ENCODE measurements at places on chromosomes 4 and X. TPM values are rescaled to one million over a fixed set of nuclear protein-coding genes. Genes with fewer than 3 reads are reported as not detected.

PLCXD1 gene
- 3.4 TPM for total RNA-seq

OTUD6A gene
- not detected for total RNA-seq

ASMT gene
- total RNA-seq, result not detected

MAML3 gene
- total RNA-seq, result 2.3 TPM

GRSF1 gene
- total RNA-seq, result 38.0 TPM

GPC4 gene
- total RNA-seq, result 17.7 TPM

NXF3 gene
- 1.4 TPM for total RNA-seq

MAGEB10 gene
- total RNA-seq, result 0.10 TPM

PGAM4 gene
- not detected for total RNA-seq

C4orf51 gene
- not detected for total RNA-seq

TIMM17B gene
- 77.6 TPM for total RNA-seq

SEC24B gene
- total RNA-seq, result 12.9 TPM

AADAT gene
- 0.30 TPM for total RNA-seq

POU4F2 gene
- not detected for total RNA-seq

ABCG2 gene
- total RNA-seq, result 11.9 TPM

AIMP1 gene
- total RNA-seq, result 38.2 TPM

ARSJ gene
- 22.0 TPM for total RNA-seq

TMEM47 gene
- total RNA-seq, result 52.1 TPM

ODAM gene
- total RNA-seq, result not detected

All from M059J (cell line).